ENCODE measurements at places on chromosomes 5 and 9.

DNA sequence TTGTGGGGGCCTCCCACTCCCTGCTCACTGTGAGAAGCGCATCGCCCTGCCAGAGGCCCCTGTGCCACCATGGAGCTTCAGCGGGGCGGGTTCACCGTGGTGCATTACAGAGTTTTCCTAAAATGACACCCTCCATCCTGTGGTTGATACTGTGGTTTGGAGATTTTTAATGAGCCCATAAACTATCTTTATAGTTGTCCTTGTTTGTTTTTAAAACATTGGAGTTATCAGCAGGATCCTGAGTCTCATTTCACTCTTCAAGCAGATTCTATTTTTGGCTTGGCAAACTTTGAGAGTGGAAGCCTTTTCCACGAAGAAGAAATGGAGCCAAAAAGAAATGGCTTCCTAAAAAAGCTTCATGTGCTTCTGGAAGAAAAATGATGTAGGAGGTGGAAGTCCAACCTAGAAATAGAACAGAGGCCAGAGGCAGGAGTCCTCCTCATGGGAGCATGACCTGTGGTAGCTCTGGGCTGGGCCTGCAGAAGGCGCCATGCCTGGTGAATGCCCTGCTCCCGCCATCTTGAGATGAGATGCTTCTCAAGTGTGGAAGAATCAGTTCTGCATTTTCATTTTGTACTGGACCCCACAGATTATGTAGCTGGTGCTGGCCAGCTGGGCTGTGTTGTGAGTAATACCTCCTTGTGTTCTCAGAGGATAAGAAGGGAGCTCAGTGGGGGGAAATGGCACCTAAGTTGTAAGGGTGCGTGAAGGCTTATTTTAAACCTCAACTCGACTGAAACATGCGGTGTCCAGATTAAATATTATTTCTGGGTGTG is 79.0 kb upstream of the RAI14 start:
- DNase-seq: no peak

- no peak for DNase-seq
Observed at GRCh38 chr5:149320791-149321330, 24.4 kb upstream of the GRPEL2 start.

DNA sequence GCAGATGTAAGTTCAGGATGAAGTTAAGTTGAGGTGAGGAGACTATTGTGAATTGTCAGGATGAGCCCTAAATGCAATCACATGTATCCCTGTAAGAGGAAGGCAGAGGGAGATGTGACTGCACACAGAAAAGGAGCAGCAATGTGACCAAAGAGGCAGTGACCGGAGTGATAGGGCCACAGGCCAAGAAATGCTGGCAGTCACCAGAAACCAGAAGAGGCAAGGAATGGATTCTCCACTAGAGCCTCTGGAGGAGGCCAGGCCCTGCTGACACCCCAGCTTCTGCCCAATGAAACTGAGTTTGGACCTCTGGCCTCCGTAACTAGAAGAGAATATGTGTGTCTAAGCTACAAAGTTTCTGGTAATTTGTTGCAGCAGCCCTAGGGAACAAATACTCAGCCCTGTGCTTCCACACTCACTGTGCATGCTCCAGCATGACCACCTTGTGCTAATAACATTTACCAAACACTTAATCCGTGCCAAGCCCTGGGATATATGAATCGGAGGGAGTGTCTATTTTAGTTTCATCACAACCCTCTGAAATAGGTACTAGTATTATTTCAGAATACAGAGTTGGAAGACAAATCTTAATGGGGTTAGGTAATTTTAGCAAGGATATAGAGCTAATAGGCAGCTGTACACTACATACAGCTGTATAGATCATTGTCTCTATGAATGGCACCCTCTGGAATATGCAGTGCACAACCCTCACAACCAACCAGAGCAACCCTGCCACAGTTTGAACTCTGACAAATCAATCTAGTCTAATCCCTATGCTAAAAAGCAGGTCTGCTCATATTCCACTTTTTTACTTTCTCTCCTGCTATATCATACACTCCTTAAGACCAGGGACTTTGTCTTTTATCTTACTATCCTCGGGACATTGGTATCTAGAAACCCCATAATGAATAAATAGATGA is 7.8 kb upstream of the GPX8 start:
- DNase-seq: no peak

GRCh38 chr5:124669956-124670721 is 76.3 kb downstream of the ZNF608 start:
- DNase-seq: no peak

GRCh38 chr5:139579-140442 is 47.8 kb downstream of the PLEKHG4B start:
- no peak for DNase-seq

DNA sequence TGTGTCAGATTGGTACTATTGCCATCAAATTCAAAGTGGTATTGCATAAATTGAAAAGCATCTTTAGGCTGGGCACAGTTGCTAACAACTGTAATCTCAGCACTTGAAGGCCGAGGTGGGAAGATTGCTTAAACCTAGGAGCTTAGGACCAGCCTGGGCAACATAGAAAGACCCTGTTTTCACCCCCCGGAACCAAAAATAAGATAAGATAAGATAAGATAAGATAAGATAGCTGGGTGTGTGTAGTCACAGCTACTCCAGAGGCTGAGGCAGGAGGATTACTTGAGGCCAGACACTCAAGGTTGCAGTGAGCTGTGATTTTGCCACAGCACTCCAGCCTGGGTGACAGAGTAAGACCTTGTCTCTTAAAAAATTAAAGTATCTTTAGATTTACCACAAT is 297.9 kb upstream of the SEMA6A start:
- DNase-seq: no peak

DNA sequence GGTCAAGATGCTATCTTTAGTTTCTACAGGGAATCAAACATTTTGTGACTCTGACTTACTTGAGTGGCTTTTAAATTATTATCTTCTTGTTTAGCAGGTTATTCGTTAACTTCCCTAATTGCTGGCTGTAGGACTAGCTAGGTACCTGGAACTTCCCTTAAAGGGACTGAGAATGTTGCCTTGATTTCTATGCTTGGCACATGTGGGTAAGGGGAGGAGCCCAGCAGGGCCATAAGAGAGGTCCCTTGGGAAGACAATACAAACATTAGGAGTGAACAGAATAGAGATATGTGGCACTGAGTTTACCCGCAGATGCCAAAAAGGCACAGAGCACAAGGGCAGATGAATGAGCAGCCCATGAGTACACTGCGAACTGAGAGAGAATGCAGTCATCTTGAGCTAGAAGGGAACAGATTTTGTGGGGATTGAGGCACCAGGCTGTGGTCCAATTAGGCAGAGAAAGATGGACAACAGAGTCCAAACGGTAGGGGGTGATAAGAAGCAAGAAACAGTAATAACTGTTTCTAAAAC is 9.8 kb downstream of the CKMT2 start:
- DNase-seq: no peak

- DNase-seq: no peak
Observed at GRCh38 chr9:120344230-120344629, 235.7 kb downstream of the CDK5RAP2 start.

GRCh38 chr9:77939149-77939668 is 92.4 kb downstream of the GNAQ start:
- no peak for DNase-seq

GRCh38 chr9:83582029-83582428 is 40.9 kb upstream of the IDNK start:
- DNase-seq: no peak

Data from CD4-positive, alpha-beta T cell treated with Interleukin-6 for 4 hours (primary cell).